NCI-H2171 treated with DMSO at 0.1 percent for 48 hours (cell line): ENCODE measurements at places on chromosomes 5 and 9.

DNA sequence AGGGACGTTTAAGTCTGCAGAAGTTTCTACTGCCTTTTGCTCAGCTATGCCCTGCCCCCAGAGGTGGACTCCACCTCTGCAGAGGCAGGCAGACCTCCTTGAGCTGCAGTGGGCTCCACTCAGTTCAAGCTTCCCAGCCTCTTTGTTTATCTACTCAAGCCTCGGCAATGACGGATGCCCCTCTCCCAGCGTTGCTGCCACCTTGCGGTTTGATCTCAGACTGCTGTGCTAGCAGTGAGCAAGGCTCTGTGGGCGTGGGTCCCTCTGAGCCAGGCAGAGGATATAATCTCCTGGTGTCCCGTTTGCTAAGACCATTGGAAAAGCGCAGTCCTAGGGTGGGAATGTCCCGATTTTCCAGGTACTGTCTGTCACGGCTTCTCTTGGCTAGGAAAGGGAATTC is 2188.5 kb upstream of the WWC1 start:
- no peak for DNase-seq

DNA sequence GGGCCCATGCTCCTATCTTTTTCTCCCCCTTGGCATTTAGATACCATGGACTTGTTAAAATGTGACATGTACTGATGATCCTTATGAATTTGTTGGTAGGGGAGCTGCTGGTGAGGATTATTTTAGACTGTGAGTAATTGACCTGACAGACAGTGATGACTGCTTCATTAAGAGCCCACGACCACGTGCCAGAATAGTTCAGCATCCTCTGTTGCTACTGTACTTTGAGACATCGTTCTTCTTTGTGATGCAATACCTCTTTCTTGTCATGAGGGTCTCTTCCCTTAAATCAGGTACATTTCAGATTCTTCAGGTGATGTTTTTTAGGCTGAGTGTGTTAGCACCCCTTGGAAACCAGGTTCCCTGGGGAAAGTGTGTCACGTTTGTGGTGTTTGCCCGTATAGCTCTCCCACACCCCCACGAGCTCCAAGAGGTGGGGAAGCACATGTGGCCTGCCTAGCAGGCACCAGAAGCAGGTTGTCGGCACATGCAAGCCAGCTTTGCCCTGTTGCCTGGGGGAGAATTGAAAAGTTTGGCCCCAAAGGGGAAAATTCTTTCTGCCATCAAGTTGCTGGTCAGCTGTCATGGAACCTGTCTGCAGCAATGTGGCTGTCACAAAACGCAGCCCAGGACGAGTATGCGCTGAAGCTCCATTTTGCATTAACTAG is 25.1 kb downstream of the QRFP start:
- no peak for DNase-seq

DNA sequence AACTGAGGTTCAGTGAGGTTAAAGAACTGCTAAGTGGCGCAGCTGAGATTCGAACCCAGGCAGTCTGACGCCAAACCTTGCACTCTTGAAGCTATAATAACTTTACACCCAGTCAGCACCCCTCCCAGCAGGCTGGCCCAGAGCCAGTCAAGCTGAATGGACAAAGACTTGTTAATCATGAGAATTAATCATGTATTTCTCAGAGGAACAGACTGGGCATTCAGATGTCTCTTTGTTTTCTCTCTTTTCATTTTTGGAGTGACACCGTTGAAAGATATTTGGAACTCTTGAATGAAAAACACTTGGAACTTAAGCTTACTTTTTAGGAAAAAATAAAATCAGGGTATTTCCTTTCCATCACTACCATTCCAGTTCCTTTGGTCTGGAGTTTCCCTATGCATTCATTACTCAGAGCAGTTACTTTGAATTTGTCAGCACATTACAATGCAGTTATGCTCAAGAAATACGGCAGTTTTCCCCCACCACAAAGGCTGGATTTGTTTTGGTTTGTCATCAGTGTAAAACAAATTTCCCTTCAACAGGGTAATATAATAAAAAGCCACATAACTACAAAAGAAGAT is 22.6 kb upstream of the MAMDC2 start:
- DNase-seq, result no peak

GRCh38 chr5:1056611-1057484 is 48.2 kb downstream of the NKD2 start:
- DNase-seq, result no peak

DNA sequence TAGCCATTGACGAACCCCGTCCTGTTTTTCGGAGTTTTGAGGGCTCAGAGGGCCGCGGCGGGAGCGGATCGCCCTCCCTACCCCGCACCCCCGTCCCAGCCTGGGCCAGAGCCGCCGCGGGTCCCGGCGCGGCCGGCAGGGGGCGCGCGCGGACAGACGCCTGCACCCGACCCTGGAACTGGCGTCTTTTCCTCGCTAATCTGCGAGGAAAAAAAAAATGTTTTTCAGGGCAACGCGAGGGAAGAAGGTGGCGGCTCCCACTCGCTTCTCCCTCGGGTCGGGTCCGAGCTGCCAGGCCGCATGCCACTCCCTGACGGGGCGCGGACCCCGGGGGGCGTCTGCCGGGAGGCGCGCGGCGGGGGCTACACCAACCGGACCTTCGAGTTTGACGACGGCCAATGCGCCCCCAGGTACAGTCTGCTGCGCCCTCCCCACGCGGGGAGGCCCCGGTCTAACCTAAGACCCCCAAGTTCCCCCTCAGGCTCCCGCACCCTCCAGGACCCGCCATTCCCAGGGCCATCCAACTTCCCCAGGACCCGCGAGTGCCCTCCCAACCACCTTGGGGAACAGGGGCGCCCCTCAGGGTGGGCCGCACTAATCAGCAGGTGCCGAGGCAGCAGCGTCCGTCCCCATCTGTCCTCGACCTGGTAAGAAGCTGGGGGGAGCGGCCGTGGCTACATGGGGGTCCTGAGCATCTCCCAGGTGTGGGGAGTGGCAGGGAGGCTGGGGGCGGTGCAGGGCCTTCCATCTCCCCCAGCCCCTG is at the start of gene KCNT1:
Gene KCNT1 (plus strand): TSS at position 227 of the 763 bp plus-strand sequence. CDS start 74 bp downstream, at position 301.
- DNase-seq, result peak; percentile 69

DNA sequence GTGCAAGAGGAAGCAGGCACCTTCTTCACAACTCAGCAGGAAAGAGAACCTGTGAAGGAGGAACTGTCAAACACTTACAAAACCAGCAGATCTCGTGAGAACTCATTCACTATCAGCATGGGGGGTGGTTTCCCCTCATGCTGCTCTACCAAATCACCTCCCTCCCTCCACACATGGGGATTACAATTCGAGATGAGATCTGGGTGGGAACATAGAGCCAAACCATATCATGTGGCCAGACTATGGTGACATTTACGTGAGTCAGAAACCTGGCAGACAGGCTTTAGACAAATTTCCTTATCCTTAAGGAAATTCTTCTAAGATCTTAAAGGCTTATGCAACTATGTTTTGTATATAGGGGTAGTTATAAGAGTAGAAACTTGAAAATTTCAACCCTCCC is 8.7 kb upstream of the AOPEP start:
- DNase-seq, result no peak
